ENCODE measurements at places on chromosomes 12 and 14.

DNA sequence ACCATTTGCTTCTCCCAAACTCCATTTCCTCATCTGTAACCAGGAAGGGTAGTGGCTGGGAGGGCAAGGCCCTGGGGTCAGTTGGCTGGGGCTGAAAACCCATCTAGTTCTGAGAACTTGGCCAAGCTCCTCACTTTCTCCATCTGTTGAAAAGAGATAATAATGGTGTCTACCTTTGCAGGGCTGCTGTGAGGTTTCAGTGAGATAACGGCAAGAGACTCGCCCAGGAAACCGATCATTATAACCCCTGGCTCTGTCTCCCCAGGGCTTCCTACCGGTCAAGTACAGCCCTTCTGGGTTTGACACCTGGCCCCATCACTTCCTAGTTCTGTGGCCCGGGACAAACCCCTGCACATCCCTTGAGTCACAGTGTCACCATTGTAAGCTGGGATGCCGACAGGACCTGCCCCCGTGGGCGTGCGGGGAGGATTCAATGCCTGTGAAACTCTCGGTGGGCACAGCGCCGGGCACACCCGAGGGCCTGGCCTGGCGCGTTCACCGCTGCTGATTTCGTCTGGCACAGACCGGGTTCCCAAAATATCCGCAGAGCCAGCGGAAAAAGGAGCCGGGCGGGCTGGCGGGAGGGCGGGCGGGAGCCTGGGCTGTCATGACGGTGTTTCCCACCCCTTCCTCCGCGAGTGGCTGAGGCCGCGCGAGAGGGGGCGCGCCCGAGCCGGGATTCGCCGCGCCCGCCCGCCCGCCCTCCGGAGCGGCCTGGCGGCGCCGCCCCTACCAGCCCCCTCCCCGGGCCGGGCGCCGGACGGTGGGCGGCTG, 4.4 kb downstream of the KMT5A start:
- peak; percentile 88 for DNase-seq

GRCh38 chr12:48937170-48937569, 11.9 kb upstream of the FKBP11 start:
- DNase-seq = peak; percentile 46

- DNase-seq = no peak
Measured at GRCh38 chr14:58668848-58669480, 31.2 kb downstream of the DACT1 start.

- DNase-seq = peak; percentile 11
Measured at GRCh38 chr12:4270016-4270830, 3.3 kb upstream of the CCND2 start.

DNA sequence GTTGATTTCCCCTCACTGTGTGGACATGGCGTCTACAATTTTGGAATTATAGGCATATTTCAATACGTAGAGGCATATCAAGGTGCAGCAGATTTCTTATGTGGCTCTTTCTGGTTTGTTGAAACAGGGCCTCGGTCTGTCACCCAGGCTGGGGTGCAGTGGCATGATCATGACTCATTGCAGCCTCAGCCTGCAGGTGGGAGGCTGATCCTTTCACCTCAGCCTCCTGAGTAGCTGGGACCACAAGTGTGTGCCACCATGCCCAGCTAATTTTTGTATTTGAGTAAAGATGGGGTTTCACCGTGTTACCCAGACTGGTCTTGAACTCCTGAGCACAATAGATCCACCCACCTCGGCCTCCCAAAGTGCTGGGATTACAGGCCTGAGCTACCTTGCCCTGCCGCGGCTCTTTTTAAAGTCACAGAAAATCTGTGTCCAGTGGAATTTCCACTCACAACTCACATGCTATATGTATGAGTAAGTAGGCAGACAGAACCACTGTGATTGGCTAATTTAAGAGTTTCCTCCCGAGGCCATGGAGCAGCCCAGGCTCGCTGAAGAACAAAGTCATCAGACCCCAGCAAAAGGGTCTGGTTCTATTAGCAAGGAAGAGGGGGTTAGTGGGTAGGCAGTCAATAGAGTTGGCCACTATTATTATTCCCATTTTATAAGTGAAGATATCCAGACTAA, 9.1 kb downstream of the GNG2 start:
- DNase-seq = no peak

DNA sequence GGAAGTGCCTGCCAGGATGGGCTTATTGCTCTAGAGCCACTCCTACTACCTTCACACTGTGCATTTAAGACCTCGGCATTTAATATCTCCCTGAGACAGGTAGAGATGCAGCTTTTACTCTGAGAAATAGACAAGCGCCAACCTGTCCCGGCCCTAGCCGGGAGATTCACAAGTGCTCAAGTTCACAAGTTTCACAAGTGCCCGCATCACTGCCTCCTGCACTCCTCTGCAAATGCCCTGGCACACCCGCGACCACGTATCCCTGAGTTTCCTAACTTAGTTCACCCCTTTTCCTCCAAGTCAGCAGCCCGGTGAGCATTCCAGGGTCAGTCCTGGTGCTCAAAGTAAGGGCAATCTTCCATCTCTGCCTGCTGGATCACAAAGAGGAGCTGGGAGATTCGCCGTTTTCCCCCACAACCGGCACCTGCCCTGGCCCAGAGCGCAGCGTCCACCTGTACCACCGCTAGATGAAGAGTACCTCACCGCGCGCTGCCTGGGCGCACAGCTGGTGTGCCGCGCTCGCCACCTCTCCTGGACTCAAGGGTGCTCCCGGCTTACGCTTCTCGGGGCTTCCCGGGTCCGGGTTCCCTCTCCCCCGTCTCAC, 5.0 kb upstream of the SLC38A4 start:
- DNase-seq = peak; percentile 40

DNA sequence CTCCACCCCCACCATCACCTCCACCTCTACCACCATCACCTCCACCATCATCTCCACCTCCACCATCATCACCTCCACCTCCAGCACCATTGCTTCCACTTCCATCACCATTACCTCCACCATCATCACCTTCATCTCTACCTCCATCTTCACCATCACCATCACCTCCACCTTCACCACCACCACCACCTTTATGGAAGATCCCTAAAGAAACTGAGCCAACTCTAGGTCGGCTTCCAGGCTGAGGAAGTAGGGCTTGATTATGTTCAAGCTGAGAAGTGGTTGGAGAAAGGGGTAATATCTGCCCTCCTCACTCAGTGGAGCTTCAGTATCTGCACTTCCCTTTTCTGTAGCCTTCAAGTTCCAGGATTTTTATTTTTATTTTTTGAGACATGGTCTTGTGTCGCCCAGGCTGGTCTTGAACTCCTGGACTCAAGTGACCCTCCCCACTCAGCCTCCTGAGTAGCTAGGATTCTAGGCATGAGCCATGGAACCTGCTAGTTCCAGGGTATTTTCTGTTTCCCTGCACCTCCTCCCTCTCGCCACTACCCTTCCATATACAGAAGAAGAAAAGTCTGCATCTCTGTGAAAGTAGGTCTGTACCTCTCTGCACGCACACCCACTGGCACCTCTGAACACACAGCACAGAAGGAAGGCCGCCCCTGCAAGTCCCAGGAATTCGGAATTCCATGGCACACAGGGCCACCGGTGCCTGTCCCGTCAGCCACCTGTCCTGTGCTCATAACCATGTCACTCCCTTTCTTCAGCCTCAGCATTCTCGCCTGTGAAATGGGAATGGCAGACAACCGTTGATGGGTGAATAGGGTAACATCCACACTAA, 5.9 kb downstream of the ZBTB42 start:
- DNase-seq = no peak

DNA sequence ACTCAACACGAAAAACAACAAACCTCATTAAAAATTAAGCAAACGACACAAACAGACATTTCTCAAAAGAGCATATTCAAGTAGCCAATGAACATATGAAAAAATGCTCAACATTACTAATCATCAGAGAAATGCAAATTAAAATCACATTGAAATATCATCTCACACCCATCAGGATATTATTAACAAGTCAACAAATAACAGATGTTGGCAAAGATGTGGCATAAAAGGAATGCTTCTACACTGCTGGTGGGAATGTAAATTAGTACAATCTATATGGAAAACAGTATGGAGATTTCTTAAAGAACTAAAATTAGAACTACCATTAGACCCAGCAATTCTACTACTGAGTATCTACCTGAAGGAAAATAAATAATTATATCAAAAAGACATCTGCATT, 182.2 kb downstream of the KITLG start:
- DNase-seq = no peak

GRCh38 chr14:89304561-89304960, 112.5 kb downstream of the FOXN3 start:
- DNase-seq = no peak

- DNase-seq = no peak
Measured at GRCh38 chr12:25840678-25841465, 117.6 kb upstream of the RASSF8 start.

GRCh38 chr12:104667139-104667538, 210.4 kb downstream of the CHST11 start:
- no peak for DNase-seq

DNA sequence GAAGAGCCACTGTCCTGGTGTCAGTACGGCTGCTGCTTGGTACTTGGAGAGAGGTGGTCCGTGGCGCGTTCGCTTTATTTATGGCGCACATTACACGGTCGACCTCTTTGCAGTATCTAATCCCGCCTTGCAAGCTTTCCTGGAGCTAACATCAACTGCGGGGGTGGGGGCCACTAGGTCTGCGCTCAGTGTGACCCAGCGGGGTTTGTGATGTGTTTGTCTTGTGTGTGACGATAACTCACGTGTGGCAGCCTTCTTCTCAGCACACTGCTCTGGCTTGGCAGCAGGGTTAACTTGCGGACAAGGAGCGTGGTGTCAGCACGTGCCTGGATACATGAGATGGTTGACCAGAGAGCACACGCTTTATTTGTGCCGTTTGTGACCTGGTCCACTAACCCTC, 122.2 kb upstream of the RTL1 start:
- no peak for DNase-seq

GRCh38 chr14:102490456-102490855, 19.1 kb downstream of the ANKRD9 start:
- DNase-seq = no peak

DNA sequence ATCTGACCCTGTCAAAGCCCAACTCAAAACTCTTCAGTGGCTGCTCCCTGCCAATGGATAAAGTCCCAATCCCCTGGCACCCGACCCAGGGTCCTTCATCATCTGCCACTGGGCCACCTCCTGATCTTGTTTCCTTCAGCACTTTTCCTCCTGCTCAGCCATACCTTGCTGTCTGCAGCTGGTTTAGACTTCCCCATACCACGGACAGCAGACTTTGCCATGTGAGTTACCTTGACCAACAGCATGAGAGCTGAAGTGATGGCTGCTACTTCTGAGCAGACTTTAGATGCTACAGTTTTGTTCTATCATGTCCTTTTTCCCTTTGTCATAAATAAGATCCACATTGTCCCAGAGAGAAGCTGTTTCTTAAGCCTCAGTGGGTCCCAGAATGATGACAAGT, 33.3 kb upstream of the STON2 start:
- DNase-seq = no peak

DNA sequence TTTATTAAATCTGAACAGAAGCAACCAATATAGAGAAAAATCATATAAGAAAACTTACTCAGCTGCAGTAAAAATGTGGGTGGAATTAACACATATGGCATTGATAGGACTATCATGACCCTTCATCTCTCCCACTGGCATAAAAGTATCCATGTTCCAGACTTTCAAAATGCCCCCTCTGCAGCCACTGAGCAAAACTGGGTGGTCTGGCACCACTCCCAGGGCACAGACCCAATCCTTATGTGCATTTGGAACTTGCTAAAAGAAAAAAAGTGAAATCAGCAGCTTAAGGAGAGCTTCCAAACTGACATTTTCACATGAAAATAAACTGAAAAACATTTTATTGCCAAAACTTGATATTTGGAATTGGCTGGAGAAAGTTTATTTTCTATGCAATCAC, 141.5 kb downstream of the KIF21A start:
- no peak for DNase-seq

DNA sequence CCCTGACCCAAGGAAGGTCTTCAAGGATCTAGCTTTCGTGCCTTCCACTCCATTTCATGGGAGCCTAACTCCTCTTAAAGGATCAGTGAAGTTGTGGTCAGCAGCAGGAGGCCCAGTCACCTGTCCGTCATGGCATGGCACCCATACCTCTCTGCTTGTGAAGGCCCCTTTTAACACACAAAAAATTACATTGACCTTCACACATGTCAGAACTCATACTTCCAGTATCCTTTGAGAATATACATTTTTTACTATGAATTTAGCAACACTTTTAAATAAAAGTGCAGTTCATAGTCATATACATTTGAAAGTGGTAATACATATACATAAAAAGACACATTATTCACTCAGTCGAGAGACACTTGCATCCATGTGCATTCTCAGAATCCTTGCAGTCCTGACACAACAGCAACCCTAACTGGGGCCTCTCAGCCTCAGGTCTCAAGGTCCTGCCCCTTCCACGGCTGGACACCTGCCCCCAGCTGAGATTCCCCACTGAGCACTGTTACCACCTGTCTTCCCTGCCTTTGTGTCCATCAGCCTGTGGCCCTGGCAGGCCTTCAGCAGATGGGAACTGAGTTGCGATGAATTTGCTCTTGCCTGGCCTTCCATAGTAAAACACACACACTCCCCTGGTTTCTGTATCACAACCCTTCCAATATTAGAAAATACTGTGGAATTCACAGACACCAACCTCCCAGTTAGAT, 3.7 kb upstream of the KRT3 start:
- DNase-seq = no peak

GRCh38 chr12:7859552-7859951, 13.2 kb downstream of the SLC2A14 start:
- DNase-seq = no peak

GRCh38 chr14:61607570-61608244, 87.6 kb upstream of the HIF1A start:
- peak; percentile 28 for DNase-seq

GRCh38 chr14:63032641-63033040, 12.6 kb downstream of the KCNH5 start:
- DNase-seq = no peak

- DNase-seq = no peak
Measured at GRCh38 chr12:132027636-132028035, 77.9 kb downstream of the EP400 start.

GRCh38 chr12:20505056-20505455, 136.7 kb downstream of the PDE3A start:
- no peak for DNase-seq

DNA sequence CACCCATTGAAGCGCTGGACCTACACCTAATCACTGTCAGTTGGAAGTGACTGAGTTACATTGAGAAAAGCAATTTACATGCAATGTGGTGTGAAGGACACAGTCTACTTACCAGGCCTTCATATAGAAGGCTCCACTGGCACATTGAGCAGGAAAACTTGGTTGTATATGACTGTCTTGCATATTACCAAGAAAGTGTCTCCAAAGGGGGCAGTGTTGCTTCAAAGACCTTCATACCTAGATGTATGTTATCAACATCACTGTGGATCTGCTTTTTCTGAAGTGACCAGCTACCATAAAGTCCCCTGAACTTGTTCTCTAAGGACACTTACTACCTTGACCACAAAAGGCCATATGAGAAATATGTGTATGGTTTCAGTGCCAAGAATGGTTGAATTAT, 64.1 kb downstream of the NELL2 start:
- DNase-seq = no peak

GRCh38 chr12:121581686-121582429, 1.0 kb upstream of the KDM2B start:
- DNase-seq = peak; percentile 47

DNA sequence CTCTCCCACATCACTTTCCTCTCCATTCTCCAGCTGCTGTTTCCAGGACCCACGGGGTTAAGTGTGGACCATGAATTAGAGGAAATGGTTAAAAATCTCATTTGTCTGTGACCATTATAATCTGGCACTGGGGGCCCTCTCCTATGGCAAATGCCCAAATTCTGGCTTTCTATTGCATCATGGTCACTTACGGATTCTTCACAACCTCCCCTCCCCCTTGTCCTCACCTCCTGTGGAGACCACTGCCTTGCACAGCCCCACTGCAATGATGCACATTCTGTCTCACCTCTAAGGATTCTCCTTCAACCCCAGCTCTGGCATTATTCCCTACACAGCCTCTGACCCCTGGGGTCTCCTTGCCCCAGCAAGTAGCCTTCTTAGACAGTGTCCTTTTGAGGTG, 18.9 kb downstream of the BCAT1 start:
- DNase-seq = no peak
